ENCODE measurements at places on chromosomes 5 and 9.

GRCh38 chr9:108869092-108869725 lies 7.1 kb downstream of the ACTL7A start:
- no peak for DNase-seq

DNA sequence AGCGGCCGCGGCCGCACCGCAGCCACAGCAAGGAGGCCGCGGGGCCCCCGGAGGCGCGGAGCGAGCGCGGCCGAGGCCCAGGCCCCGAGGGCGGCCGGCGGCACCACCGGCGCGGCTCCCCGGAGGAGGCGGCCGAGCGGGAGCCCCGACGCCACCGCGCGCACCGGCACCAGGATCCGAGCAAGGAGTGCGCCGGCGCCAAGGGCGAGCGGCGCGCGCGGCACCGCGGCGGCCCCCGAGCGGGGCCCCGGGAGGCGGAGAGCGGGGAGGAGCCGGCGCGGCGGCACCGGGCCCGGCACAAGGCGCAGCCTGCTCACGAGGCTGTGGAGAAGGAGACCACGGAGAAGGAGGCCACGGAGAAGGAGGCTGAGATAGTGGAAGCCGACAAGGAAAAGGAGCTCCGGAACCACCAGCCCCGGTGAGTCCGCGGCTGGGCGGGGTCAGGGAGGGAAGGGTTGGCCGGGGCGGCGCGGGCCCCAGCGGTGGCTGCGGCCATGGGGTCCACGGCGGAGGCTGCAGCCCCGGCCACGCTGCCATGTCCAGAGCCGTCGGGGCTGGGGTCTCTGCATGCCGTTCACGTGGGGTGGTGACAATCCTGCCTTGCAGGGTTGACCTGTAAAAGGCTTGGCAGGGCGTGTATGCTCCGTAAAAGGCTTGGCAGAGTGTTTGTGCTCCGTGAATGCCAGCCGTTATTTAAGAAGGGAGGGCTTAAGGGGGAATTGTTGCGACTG lies 146.0 kb downstream of the CACNA1B start:
- DNase-seq = no peak

DNA sequence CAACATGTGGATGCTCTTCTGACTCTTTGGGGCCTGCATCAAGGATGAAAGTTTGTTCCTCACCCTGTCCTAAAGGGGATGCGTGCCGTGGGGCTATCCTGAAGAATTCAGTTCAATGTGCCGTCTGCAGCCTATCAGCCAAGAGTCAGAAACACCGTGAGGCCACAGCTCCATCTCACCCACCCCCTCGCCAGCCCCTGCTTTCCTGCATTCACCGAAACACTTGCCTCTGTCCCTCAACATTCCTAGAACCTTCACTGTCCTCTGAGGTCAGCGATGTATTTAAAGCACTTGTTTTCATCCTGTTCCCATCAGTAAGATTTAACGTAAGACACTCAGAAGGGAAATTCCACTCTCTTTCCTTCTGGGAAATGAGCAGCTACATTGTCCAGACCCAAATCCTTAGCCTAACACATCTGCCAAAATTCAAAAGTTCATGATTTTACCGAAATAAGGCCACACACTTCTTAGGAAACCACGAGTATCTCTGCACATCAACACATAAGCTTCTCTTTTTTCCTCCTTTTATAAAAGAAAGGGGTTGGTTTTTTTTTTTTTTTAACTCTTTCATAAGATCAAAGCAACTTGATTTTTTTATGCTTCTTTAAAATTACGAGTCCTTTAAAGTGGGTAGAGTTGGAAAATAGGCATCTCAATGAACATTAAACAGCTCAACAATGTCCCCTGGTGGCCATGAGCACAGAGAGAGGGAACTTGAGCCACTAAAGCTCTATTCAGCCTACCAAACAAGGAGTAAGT lies 100.7 kb downstream of the SUSD1 start:
- DNase-seq = peak; percentile 34

- DNase-seq = no peak
Measured at GRCh38 chr5:5954275-5954598, 424.1 kb downstream of the MED10 start.

DNA sequence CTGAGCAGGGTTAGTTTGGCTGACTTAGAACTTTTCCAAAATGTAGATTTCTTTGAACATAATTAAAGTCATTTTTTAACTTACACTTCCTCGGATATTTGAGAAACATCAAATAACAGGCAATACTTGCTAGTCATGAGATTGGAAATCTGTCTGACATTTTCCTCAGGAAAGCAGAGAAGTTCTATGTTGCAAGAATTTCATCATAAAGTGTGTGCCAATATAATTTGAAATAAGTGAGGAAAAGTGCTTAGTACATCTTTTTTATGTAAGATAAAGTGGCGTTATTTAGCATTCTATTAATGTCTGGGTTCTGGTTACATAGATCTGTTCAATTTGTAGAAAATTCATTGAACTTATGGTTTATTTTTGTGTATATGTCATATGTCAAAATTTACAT lies 48.7 kb upstream of the C5orf47 start:
- DNase-seq = no peak

GRCh38 chr9:94639061-94639998 lies at the start of gene FBP1:
TSS of gene FBP1 (minus strand) at chr9:94639518. CDS start at chr9:94639310, 208 bp downstream.
- peak; percentile 14 for DNase-seq

GRCh38 chr5:151196556-151197290 lies 27.2 kb downstream of the CCDC69 start:
- DNase-seq = no peak

- no peak for DNase-seq
Measured at GRCh38 chr5:14486486-14486885, 95.1 kb upstream of the OTULINL start.

DNA sequence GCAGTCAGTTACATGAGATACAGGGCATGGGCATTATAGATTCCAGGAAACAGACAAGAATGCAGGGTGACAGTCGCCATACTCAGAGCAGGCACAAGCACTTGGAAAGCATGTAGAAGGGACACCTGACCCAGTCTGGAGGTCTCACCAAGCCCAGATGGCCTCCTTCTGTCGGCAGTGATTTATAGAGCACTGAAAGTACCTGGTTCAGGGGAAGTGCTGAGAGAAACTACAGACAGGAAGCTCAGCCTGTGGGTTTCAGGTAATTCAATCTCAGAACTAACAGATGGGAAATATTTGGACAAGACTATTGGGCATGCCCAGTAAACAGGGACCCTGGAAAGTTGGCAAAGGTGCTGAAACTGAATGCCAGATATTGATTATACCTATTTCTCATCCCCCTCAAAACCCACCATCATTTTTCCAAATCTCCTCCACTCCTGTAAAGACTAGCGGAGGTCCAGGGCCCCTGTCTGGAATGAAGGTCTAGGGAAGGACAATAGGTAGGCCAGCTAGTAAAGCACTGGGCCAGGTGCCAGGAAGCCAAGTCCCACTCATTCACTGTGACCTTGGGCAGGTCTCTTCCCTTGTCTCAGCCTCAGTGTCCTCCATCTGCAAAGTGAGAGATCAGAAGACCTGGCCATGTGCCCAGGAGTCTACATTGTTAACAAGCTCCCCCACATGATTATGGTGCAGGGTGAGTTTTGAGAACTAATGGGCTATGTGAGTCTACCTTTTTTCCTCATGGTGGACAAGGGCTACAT lies 26.9 kb downstream of the KLHL3 start:
- DNase-seq = no peak

DNA sequence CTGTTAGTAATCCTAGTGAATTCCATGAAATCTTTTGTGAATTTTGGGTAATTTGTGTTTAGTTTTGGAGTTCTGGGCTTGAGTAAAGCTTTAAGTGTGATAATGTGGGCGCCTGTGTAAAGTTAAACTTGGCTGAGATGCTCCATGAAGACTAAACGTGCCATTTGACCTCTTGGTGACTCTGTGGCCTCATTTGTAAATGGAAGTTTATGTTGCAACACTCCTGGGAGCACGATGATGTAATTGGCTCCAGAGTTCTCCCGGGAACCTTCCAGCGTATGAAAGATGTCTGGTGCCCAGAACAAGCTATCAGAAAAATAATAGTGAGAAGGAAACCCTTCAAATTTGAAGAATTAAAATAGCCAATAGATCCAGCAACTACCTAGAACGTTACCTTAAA lies 981.2 kb downstream of the TLE4 start:
- no peak for DNase-seq

DNA sequence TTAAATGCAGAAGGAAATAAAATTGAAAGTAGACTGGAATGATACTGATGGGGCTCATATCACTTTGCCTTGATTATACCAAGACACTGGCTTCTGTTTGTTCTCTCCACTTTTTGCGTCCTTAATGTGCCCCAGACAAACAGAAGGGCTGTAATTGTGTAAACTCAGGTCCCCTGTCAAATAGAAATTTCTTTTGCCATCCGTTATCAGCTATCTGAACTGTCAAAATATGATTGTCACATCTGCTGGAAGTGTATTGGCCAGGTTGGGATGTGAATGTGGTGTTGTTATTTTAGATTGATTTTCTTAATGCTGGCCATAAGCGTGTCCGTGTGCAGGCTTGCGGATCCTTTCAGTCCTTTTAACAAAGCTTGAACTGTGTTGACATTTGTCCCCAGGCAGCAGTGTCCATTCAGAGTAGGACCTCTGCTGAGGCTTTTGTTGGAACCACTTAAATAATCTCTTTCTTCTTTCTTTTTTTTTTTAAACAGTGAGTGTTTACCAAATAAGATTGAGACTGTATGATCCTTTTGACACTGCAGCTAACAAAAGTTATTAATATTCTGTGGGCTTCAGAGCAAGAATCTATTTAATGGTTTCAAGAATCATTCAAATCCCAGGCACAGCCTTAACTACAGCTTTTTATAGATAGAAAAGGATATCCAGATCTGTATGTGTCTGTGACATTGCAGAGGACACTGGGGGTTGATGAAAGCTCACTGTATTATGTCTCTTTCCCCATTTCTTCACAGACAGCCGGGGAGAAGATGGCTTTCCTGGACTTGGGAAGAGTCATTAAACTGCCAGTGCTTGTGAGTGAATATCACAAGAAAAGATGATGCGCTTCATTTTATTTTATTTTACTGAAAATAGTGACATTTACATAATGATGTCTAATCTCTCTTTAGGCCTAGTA lies 171.7 kb downstream of the ZNF608 start:
- DNase-seq = no peak

DNA sequence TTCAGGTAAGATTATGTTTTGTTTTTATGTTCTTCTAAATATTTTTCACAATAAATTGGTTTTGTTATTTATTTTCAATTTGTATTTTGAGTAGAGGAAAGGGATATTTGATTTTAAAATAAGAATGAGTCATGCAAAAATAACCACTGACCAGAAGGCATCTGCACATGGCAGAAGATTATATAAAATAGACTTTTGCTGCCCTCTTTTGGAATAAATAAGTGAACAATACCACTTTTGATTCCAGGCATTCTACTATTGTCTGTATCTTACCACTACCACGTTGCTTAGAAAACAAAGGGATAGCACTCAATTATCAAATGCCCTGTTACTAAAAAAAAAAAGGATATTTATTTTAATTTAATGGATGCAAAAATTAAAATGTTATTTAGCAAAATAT lies 227.3 kb upstream of the ITGA1 start:
- DNase-seq = no peak

GRCh38 chr5:179257176-179257682 lies 88.0 kb downstream of the ADAMTS2 start:
- DNase-seq = no peak

DNA sequence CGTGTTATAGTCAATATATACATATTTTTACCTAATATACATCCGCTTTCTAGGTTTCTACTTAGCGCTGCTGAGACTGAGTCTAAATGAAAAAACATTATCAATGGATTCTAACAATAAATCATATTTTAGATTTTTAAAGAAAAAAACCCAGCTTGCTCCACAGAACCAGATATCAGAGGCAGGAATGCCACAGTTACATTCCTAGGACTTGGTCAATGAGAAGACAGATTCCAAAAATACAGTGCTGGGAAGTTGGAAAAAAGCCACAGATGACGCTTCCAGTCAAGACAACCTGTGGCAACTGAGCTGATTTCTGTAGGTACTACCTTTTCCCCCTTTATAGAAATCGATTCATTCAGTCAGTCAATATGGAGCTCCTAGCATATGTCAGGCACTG lies 577 bp upstream of the CCDC112 start:
- DNase-seq = no peak

DNA sequence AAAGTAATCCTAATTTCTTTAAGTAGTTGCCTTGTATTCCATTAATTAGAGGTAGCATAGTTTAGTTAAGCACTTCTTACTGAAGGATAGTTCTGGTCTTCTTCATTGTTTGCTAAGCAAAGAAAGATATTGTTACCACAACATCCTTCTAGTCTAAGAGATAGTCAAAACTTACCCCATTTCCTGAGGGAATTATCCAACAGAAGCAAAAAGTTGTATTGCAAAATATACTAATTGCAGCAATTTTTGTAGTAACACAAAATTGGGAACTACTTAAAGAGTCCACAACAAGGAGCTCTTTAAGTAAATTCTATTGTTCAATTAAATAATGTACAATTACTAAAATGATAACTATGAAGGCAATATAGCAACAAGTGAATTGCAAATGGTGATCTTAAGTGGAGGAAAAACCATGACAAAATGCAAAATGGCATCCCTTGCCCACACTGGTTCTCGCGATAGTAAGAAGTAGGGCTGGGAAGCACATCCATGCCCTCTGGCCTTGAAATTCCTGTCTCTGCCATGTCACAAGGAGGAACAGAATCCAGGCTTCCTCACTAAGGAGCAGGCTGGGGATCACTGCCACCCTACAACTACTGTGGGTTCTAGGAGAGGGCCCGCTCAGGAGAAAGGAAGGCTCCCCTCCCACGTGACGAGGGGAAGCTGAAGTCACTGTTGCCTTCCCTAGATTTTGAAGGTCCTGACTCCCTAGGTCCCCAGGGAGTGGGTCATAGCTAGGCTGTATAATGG lies 23.3 kb upstream of the MEGF9 start:
- no peak for DNase-seq

- no peak for DNase-seq
Measured at GRCh38 chr5:140801494-140801841, 611 bp downstream of the PCDHA3 start.

- no peak for DNase-seq
Measured at GRCh38 chr5:24407466-24407865, 237.3 kb downstream of the CDH10 start.

DNA sequence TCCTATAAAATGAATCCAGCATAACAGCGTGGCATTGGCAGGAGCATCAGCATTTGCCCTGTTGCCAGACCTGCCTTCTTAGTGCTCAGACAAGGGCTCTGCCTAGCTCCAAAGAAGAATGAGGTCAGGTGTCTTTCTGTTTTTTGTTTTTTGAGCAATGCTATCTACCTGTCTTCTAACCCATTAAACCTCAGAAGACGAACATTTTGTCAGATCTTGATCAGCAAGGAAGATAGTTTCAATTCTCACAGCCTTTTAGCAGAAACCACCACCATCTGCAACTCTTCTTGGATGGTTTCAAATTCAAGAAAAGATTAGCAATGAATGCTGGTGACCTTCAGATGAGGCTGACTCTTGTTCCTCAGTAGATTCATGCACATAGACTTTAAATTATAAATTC lies 103.5 kb upstream of the IQGAP2 start:
- no peak for DNase-seq
